Astrocyte of the cerebellum (primary cell): ENCODE measurements at places on chromosomes 5 and 9.
A peak's percentile ranks its signal among the peaks of the same experiment; 100 is the strongest.

- DNase-seq = no peak
Measured at GRCh38 chr9:5587024-5587423, 41.9 kb upstream of the RIC1 start.

- DNase-seq = no peak
Measured at GRCh38 chr5:177329883-177330282, 18.2 kb upstream of the MXD3 start.

GRCh38 chr5:27318701-27319100 lies 280.3 kb upstream of the CDH9 start:
- DNase-seq = no peak

- no peak for DNase-seq
Measured at GRCh38 chr9:108722396-108722795, 133.4 kb downstream of the ACTL7B start.

- no peak for DNase-seq
Measured at GRCh38 chr9:73125651-73126050, 26.0 kb upstream of the ANXA1 start.

GRCh38 chr9:130579738-130580463 lies 524 bp downstream of the FUBP3 start:
- DNase-seq = no peak

DNA sequence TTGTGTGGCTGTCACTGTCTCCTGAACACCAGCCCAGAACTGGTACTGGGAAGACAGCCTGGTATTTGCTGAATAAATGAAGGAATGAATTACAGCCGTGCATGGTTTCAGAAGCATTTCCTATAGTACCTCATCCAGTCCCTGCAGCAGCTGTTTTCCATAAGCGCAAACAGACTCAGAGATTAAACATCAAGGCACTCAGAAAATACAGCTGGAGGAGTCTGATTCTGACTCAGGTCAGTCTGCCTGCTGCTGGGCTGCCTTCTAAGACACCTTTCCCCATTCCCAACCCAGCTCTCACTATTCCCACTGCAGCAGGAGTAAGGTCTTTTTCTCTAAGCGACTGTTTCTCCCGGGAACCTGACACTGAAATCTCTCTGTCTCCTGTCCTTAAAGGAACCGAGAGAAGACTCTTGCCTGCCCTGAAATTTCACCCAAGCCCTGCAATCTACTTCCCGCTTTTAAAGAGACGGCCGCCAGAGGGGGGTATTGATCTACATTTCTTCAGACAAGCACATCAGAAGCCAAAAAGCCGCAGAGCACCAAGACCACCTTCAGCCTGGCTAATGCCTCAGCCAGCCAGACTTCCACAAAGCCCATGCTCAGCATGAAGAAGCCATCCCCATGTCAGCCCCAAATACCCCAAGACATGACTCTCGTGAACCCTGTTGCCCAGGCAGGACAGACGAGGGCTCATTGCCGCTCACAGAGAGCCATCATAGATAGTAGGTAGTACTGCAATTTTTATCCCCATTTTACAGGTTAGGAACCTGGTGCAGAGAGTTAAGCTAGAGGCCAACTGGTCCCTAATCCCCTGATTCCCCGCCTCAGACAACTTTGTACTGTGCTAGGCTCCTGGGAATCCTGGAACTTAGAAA lies 5.4 kb upstream of the FOXI1 start:
- DNase-seq = peak; percentile 80

- no peak for DNase-seq
Measured at GRCh38 chr9:129289883-129290282, 111.8 kb upstream of the IER5L start.

- no peak for DNase-seq
Measured at GRCh38 chr5:73672132-73672531, 46.1 kb downstream of the ARHGEF28 start.

GRCh38 chr9:121855476-121855875 lies 204.0 kb downstream of the DAB2IP start:
- DNase-seq = no peak

- no peak for DNase-seq
Measured at GRCh38 chr5:1079486-1079885, 32.4 kb downstream of the SLC12A7 start.

DNA sequence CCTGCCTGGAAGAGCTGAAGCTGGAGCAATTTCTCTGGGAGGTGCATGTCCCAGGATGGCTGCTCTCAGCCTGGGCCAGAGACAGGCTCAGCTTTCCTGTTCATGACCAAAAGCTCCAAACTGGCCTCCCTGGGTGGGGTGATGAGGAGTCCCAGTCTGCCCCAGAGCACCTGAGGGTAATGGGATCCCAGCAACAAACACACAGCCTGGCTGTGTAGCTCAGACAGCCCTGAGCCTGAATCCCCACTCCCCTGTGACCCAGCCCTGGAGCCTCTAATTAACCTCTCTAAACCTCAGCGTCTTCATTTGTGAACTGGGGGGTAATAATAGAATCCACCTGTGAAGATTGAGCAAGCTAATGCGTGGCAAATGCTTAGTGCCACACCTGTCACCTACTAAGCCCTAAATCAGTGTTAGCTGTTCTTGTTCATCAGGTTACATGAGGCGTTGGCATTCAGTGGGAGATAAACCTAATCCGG lies 67.5 kb downstream of the HSPA4 start:
- DNase-seq = no peak
